ENCODE measurements at places on chromosomes 13 and 19.

DNA sequence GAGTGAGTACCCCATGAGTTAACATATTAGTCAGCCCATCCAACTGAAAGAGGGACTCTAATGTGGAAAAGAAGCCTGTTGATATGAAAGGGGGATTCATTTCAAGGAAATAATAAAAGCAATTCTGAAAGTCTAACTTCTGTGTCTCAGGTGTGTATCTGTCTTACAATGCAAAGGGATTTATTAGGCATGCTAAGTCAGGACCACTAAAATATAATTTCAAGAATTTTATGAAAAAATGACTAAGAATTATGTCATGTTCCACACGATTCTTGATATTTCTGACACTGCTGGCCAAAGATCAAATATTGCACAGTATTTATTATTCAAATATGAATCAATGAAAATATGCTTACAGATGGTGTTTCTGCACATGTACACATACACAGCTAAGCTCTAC is 130.8 kb downstream of the KLF12 start:
- DNase-seq: no peak

DNA sequence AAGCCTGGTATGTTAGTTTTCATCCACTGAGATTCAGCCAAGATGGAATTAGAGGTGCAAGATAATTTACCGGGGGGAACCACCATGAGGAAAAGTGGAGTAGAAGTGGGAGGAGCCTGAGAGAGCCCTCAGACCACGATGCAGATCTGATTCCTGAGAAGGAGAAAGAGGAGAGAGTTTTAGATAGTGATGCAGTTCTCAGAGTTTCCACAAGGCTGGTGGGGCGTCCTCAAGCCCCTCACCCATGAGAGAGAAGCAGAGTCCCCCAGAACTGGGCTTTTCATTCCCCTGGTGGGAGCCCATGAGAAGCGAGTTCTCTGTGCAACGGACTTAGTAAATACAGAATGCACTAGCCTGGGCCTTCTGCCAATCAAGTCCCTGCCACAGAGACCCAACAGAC is 18.1 kb downstream of the CEACAM5 start:
- no peak for DNase-seq

DNA sequence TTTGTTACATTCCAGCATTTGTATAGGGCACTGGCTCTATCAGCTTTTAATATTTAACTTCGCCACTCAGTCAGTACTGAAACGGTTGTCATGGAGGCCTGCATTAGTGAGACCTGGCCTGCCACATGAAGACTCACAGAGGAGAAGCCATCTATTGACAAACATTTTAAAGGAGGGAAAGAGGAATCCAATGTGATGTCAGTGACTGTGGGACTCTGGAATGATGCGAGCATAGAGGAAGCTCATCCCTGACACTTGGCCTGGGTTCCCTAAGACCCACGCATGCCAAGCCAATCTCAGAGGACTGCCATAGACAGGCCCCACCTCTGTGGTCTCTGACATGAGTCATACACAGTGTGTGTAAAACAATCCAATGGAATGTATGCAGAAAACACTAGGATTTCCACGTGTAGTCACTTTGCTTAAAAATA is 7.9 kb upstream of the DPY19L3 start:
- no peak for DNase-seq

GRCh38 chr19:5534787-5535586 is 32.8 kb downstream of the TINCR start:
- DNase-seq: no peak

DNA sequence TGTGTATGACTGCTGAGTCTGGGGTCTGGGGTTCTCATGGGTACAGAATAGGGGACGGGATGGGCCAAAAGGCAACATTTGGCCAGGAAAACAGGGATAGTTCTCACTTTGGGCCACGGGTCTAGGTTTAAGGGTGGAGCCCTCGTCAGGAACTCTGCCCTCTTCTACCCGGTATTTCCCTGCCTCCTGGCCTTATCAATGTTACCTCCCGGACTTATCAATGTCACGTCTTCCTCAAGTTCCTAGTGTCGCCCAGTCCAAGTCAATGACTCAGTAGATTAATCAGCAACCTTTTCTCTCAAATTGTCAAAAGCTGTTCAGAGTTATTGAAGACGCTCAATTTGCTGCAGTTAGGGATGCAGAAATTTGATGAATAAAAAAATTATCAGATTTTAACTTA is 234.8 kb downstream of the B3GLCT start:
- DNase-seq: no peak

- DNase-seq: no peak
These were observed 310.1 kb downstream of the TSHZ3 start for GRCh38 chr19:31039151-31039550.

- DNase-seq: no peak
These were observed 615.1 kb downstream of the EFNB2 start for GRCh38 chr13:105920370-105920769.

DNA sequence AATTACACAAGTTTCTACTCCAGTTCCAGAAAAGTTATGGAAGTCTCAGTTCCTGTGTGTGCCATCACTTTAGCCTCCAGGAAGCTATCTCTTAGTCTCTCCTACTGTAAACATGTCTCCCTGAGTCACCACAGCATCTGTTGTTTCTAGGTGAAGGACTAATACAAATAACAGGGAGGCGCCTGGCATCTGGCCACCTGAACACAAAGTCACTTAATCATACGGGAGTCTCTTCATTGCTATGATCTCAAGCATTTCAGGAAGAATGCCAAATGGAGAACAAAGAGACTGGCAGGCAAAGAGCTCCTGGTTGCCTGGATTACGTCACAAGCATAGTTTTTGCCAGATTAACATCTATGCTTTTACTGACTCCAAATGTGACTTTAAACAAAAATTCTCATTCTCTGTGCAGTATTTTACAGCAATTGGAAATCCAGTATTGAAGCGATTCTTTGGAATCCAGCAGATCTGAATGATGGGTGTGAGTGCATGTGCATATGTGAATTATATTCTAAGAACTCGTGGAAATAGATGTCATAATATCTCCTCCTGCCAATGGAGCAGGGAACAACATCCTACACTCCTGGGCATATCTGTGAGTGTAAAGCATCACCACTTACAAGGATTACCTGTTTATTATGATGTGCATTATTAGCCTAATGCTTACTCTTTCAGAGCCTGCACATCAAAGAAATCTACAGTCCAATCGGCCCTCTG is 572.8 kb downstream of the PCDH9 start:
- no peak for DNase-seq

GRCh38 chr19:16901491-16902175 is 12.8 kb downstream of the F2RL3 start:
- DNase-seq: no peak

DNA sequence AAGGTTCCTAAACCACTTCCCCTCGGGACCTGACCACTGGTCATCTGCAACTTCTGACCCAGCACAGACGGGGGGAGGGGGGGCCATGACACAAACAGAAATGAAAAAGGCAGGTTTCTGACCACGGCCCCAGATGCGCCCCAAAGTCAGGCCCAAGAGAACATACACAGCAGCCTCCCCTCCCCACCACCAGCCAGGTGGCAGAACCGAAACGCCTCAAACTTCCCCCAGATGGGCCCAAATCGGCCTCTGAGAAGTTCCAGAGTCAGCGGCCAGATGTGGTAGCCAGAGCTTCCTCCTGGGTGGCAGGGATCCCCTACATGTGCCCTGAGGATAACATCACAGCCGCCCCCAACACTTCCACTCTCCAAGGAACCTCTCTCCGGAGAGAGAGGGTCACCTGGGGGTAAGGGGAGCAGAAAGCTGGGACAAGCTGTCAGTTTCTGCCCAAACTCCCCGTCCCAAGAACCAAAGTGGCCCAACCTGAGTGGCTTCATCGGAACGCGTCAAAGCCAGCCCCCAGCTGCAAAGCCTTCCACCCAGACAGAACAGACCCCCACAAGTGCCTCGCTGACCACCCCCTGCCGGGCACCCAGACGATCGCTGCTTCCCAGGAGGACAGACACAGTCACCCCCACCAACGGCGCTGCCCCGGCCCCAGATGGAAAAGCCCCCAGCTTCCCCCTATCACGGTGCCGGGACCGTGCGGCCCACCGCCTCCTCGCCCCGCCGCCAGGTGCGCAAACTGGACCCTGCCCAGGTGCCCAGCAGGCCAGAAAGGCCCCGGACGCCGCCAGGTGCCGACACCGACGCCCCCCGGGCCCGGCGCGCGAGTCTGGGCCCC is 800 bp downstream of the ELL start:
- no peak for DNase-seq

GRCh38 chr19:32232449-32232848 is 113.0 kb upstream of the ZNF507 start:
- no peak for DNase-seq

DNA sequence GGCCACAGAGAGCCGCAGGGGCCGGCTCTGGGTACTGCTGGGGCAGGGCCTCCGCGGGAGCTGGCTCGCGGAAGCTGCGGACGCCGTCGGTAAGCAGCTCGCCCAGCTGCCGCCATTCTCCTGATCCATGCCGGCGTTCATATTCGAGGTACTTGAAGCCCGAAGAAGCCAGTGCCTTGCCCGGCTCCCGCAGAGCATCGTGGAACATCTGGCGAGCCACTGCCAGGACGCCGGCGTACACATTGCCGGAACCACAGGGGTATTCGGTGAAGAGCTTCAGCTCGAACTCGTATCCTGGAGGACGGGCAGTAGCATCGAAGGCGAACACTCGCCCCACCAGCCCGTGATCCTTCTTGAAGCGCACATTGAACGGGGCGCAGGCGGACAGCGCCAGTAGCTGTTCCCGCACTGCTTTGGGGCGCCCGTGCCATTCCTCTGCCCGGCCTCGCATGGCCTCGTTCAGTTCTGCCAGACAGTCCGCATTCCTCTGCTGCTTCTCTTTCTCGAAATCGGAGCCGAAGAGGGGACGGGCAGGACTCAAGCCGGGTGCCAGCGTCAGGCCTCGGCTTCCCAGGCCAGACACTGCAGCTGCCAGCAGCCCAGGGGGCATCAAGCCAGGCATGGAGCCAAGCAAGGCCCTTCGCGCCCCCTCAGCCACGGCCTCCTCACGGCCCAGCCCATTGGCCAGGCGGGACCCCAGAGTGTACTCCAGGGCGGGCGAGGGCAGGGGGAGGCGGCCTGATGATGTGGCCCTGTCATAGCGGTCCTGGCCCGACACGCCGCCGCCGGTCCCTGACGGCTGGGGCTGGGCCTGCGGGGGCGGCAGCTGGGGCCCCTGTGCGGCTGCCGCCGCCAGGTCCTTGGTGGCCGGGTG is 1.0 kb downstream of the IRF2BP1 start:
- no peak for DNase-seq

DNA sequence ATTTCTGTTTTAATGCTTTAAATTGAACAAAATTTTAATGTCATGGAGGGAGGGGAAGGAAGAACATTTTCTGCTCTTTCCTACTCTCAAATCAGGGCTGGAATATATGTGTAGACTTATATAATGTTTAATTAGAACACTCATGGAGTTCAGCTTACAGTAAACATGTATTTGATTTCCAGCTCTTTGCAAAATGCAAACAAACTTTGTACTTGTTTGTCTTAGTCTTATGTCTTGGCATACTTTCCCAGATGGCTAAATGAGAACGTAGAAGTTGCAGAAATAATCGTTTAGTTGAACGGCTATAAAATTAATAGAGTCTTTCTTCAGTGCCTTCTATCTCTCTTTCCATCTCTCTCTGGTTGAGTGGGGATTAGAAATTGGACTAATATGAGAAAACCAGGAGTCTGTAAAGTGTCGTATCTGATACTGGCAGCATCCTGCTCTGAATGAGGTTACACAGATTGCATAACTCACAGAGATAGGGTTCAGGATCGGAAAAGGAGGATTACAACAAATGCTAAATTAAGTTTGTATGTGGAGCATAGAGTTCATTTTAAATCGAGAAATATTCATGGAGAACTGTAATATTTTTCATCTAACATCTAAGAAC is 82.3 kb downstream of the FGF9 start:
- no peak for DNase-seq

DNA sequence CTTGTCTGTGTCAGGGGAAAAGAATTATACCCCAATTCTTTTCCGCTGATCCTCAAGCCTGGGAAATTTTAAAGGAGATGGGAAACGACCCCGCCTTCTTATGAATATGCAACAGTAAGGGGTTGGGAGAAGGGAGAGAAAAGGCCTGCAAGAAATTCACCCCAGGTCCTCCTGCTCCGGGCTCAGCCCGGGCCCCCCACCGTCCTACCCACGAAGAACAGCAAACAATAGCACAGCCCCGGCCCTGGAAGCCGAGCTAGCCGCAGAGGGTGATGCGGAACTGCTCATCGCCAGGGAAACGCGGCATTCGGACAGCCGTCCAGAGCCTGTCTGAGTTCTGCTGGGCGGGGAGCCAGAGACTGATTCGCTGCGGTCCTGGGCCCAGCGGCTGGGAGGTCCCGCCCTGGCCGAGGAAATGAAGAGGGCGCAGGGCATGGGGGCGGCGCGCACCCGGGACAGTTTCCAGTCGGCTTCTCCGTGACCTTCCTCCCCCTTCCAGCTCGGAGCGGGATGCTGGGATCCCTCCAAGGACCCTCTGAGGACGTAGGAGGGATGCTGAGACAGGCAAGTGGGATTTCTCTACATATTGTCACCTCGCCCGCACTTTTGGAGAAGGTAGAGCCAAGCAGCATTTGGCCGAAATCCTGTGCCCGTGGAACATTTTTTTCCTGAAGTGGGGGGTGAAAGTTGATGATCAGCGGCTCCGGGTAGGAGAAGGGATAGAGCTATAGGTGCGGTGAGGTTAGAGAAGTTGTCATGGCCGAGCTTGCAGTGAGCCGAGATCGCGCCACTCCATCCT is 82.3 kb upstream of the C1QTNF9B start:
- DNase-seq: peak; percentile 12

GRCh38 chr19:51676566-51677083 is 16.5 kb upstream of the SPACA6 start:
- DNase-seq: no peak

- no peak for DNase-seq
These were observed 639 bp upstream of the SLAIN1 start for GRCh38 chr13:77696879-77697216.

- DNase-seq: no peak
These were observed 752 bp downstream of the RPL18A start for GRCh38 chr19:17860331-17860992.

- DNase-seq: no peak
These were observed 671.0 kb downstream of the SLITRK1 start for GRCh38 chr13:83211301-83211700.

DNA sequence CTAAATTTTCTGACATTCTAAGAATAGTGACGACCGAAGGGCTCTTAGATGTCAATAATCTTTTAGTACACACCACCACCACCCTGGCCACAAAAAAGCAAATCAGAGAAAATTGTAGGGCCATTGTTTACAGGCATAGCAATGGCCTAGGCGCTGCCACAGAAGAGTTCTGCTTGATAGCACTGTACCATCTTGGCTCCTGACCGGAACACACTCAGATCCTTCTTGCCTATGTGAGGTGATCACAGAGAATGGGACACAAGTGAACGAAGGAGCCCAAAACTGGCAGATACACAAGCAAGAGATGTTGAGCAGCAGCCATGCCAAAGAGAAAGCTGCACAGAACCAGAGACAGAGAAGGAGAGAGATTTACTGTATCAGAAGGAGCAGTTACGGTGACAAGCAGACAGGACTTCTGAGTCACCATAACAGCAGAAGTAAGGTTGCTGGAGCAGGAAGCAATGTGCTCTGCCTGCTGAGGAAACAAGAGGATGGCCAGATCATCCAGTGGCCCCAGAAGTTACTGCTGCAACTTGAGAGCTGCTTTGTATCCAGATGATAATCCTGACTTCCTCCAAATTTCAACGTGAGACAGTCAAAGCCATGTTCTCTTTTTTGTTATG is 105.2 kb downstream of the SLITRK6 start:
- peak; percentile 97 for DNase-seq

- DNase-seq: no peak
These were observed 153.1 kb downstream of the RGCC start for GRCh38 chr13:41610404-41610803.

- no peak for DNase-seq
These were observed 158.9 kb upstream of the SGCG start for GRCh38 chr13:23021906-23022305.

GRCh38 chr19:18879579-18880373 is 16.2 kb downstream of the CERS1 start:
- peak; percentile 38 for DNase-seq

Data from Kasumi-1 (cell line).